Lower leg skin (tissue), 4 donors: ENCODE measurements at places on chromosomes 13 and 19. TPM values are rescaled to one million over a fixed set of nuclear protein-coding genes. Genes with fewer than 3 reads are reported as not detected.

DNA sequence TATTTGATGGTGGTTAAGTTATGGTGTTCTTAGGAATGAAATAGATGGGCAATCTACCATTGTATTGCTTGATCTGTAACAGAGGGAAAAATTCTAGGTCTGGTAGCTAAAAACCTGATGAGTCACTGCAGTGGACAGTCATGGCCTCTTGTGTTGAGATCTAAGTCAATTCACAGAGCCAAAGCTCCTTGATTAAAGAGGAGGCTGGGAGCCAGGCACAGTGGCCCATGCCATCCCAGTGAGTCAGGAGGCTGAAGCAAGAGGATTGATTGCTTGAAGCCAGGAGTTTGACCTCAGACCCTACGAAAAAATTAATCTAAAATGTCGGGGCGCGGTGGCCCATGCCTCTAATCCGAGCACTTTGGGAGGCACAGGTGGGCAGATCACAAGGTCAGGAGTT, 67.1 kb upstream of the KPNA3 start:
- DNase-seq = no peak

GRCh38 chr13:61415058-61415721, 459 bp downstream of the PCDH20 start:
- peak; percentile 83 for DNase-seq

- no peak for DNase-seq
Measured at GRCh38 chr19:9878511-9879196, 43.5 kb downstream of the PIN1 start.

GRCh38 chr19:3178973-3179738, 587 bp downstream of the S1PR4 start:
- DNase-seq = no peak

- DNase-seq = no peak
Measured at GRCh38 chr19:48221628-48222027, 34.1 kb downstream of the CARD8 start.

DNA sequence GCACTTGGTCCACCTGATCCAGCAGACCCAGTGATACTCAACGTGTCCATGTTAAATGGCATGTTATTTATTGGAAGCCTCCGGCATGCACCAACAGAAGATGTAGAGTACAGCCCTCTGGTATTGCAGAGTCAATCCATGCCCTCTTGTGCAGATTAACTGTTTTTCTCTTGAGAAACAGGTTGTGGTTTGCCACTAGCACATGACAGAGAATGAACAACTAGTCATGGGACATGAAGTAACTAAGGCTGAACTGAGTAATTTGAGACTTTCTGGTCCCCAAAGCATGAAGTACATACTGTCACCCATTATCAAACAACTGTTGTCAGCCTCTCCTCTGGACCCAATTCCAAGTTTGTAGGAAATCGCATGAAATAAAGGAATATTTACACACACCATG, 3.2 kb downstream of the ZNF562 start:
- no peak for DNase-seq

- no peak for DNase-seq
Measured at GRCh38 chr13:77016888-77017623, 9.9 kb downstream of the FBXL3 start.

GRCh38 chr19:22882797-22883196, 50.7 kb downstream of the ZNF723 start:
- no peak for DNase-seq

The CGB8 gene
- total RNA-seq = not detected

The NLRP4 gene
- not detected for total RNA-seq

The ZNF333 gene
- total RNA-seq = 18.4 TPM

The GPR4 gene
- total RNA-seq = 0.47 TPM

The LYL1 gene
- 7.4 TPM for total RNA-seq
